ENCODE measurements at places on chromosomes 5 and 9.

DNA sequence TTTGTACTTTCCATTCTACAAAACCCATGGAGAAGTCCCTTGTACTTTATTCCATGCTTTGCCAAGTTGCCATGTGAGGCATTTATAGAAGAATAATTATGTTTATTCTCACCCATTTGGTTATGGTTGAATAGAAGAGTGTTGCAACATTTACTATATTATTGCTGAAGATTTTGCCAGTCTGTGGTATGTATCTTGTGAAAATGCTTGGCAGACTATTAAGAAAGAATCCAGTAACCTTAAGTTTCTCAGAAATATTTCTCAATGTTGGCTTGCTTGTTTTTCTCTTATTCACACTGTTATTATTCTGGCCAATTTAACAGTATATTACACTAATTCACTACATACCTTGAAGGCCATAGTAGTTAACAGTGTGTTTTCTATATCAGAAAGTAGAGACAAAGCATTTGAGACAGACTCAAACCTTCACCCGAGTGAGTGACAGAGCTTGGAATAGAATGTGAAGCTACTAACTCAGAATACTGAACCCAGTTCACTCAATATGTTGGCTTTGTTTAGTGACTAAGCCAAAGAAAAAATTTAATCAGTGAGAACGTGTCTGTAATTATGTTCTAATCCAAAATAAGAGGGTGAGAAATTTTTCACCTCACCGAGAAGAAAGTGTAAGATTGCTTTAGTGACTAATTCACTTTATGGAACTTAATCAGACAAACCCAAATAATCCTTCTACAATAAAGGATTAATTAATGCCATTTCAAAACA, 184.4 kb downstream of the CWC27 start:
- DNase-seq, result no peak

DNA sequence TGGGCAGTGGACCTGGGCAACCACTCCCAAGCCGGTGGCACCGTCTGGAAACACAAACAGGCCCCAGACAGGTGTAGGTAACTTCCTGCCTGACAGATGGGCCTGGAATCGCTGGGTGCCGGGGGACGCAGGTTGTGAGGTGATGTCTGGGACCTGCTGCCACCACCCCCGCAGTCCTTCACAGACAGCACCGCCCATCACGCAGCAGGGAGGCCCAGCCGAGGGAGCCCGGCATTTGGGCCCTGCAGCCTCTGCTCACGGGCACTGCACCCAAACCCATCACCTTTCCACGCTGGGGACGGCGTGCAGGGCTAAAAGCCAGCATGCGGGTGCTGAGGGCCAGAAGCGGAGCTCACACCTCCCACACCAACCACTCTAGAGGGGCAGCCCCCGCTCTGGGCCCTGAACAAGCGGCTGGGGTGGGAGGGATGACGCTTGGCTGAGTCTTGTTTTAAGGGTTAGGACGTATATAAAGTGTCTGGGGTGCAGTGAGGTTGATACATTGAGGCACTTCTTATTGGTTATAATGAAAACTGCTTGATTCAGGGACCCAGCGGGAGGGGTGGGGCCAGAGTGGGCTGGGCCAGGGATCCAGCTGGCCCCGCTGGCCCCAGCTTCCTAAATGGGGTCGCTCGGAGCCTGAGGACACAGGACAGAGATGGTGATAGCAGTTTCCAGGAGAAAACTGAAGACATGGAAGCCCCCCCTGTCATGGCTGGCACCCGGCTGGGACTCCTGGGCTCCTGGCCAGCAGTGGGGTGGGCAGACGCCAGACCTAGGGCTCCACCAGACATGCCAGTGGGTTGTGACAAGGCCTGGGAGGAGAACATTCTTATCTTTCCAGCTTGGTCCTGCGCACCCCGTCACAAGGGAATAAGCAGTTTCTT, 11.3 kb downstream of the MYMK start:
- no peak for DNase-seq

GRCh38 chr9:111940697-111941096, 44.1 kb downstream of the UGCG start:
- peak; percentile 61 for DNase-seq

- DNase-seq, result no peak
Observed at GRCh38 chr5:72107901-72108201, 576 bp downstream of the MAP1B start.

GRCh38 chr5:144142139-144142823, 28.2 kb downstream of the YIPF5 start:
- DNase-seq, result peak; percentile 64

- no peak for DNase-seq
Observed at GRCh38 chr9:6188466-6188865, 27.1 kb upstream of the IL33 start.

DNA sequence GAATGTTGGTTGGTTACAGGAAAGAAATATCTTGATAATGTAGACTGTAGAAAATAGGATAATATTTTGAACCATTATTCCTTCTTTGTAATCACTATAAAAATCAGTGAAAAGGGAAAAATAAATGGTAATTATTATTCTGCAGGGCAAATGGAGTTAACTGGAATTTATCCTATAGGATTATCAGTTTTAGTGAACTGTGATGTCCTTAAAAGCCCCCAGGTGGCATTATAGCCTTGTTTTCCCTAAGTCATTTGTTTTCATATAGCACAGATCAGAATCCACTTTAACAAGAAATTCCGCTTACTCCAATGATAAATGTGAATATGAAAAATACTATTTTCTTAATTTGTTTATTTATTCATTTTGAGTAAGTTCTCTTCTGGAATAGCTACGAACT, 26.2 kb upstream of the WDR41 start:
- DNase-seq, result peak; percentile 7

GRCh38 chr9:113310538-113310937, 7.4 kb upstream of the RNF183 start:
- DNase-seq, result peak; percentile 9

- DNase-seq, result peak; percentile 90
Observed at GRCh38 chr9:101582553-101582952, 12.2 kb downstream of the PPP3R2 start.

GRCh38 chr5:35061211-35061770, 13.5 kb upstream of the AGXT2 start:
- DNase-seq, result no peak

GRCh38 chr9:98280574-98280973, 25.1 kb upstream of the TBC1D2 start:
- DNase-seq, result no peak

DNA sequence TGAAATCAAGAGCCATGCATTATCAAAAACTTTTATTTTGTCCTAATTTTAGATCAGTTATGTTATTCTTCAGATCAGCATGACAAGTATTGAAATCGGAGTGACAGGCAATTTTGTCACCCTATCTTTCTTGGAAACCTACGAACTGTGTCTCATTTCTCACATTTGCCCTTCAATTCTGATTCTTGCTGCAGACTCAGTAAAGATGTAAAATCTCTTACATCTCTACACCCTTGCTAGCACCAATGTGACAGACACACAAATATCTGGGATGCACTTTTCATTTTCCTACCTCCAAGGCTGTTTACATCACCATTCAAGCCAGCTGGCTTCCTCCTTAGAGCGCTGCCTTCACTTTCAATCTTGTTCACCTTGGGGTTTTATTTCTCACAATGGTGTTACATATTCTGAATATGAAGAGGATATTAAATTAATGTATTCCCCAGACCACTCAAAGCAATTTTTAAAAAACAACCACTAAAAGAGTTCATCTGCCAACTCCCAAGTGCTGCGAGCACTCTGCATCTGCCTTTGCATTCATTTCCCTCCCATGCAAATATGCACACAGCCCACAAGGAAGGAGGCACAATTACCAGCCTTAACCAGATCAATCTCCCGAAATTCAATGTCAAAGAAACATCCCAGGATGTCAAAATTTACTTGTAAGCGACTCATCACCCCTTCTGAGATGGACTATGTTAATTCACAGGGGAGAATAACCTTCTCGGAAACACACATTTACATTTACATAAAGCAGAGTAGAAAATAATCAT, 164.3 kb downstream of the ENC1 start:
- DNase-seq, result no peak

GRCh38 chr9:84484172-84484571, 143.6 kb upstream of the SLC28A3 start:
- DNase-seq, result no peak

- DNase-seq, result peak; percentile 11
Observed at GRCh38 chr5:45038366-45038987, 229.7 kb downstream of the MRPS30 start.

- peak; percentile 93 for DNase-seq
Observed at GRCh38 chr9:134536101-134536900, 105.3 kb upstream of the COL5A1 start.

DNA sequence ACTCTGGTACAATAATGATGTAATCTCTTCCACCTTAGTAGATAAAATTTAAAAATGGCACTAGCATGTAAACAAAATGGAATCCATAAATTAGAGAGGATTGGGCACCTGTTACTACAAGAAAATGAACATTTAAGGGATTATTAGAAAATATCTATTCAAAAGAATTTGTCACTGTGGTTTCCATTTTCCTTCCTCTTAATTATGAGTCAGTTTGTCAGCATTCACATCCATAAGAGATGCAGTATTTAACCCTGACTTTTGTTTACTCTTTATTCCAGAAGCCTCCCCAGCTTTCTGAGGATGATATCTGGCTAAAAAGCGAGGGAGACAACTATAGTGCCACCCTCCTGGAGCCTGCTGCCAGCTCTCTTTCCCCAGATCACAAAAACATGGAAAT, 72.1 kb downstream of the C9orf152 start:
- no peak for DNase-seq

- no peak for DNase-seq
Observed at GRCh38 chr9:122378236-122378635, 7.4 kb downstream of the PTGS1 start.

DNA sequence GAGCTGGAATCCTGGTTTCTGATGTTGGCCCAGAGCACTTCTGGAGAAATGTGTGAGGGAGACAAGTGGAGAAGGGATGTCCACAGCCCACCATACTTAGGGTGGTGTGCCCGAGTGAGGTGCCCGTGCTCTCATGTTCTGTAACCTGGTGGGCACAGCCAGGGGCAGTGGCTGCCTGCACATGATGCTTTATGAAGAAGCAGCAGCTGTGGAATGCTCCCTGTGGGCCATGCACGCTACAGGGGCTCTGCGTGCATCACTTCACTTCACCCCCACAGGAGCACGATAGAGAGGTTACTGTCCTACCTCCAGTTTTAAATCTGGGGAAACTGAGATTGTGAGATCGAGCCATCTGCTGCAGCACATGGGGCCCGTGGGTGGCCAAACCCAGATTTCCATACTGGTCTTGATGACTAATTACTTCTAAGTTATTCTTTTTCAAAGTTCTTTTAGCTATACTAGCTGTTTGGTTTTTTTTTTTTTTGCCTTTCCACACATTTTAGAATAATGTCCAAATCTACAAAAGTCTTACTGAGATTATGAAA, 441.6 kb downstream of the GADD45G start:
- no peak for DNase-seq

DNA sequence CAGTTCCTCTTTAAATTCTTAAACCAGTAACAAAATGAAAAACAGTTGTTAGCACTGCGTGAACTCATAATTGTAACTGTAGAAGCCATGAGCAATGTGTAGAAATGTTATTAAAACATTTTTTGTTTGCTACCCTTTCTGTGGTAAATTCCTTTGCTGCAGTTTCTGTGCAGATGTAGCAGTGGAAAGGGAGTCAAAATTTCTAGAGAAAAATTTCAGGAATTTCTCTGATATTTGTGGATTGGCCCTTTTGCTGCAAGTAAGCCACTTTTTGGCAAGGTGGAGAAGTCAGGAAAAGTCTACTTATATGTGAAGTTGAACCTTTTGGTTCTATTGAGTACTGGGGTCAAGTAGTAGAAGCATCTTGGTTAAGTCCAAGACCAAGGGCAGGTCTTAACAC, 10.1 kb downstream of the FBXL7 start:
- DNase-seq, result peak; percentile 91

GRCh38 chr5:127417528-127417927, 99.9 kb upstream of the PRRC1 start:
- DNase-seq, result no peak

DNA sequence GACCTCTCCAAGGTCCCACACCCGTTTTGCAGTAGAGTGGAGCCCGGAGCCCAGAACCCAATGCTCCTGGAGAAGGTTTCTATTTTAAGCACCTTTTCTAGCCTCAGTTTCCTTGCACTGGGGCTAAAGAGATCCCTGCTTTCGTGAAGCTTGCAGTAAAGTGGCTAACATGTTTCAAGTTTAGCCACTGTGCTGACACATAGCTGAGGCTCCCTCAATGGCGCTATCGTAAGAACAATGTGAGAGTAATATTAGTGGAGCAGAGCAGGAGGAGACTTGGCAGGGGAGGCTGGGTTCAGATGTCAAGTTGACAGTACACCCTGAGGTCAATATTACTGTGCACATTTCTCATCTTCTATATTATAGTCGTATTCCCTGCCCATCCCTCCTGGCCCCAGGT, 7.9 kb downstream of the CTXN3 start:
- DNase-seq, result no peak

DNA sequence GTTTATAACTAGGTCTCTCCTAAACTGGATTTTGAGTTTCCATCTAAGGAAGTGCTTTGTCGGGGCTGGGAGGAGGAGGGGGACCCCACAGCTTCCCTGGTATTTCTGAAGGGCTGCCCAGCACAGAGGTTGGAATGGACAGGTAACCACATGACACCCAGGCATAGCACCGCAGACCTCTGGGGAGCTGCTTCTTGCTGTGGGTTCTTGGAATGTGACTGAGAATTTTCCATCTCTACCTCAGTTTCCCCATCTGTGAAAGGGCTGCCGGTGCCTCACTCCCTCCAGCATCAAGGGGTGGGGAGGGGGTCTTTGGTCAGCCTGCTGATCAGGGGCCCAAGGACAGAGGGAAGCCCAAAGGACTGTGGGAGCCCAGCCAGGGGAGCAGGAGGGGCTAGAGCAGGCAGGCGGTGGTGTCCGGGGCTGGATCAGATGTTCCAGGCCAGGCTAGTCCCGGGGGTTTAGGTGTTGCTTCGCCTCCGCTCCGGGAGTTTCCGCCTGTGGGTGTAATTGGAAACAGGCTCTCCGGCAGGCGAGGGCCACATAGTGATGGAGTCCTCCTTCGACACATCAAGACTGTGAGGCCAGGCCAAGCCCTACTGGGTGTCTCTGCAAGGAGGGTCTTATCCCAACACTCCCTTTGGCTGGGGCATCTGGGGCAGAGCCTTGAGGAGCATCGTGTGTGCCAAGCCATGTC, 3.3 kb downstream of the OLFML2A start:
- DNase-seq, result peak; percentile 44

GRCh38 chr9:135602789-135603481, 36.4 kb downstream of the GLT6D1 start:
- peak; percentile 6 for DNase-seq

DNA sequence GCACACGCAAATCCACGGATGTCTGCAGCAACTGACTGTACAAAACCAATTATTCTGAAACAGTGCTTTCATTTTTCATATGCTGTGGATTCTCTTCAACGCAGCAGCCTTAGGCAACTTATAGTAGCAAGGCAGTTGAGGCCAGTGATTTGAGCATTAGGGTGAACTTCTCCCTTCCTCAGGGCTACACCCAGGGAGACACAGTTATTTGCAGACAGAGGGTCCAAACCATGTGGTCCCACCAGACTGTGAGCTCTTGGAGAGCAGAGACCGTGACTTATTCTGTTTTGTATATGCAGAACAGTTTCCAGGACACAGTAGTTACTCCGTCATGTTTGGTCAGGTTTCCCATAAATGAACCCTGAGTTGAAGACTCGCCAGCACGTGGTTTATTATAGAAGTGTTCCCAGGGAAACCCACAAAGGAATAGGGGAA, 19.0 kb upstream of the WHRN start:
- peak; percentile 56 for DNase-seq

Data from fibroblast of upper back skin (primary cell).